ENCODE measurements at places on chromosomes 16 and 17. TPM values are rescaled to one million over a fixed set of nuclear protein-coding genes. Genes with fewer than 3 reads are reported as not detected.

ZNF785 gene
- 7.7 TPM for total RNA-seq

PDILT gene
- total RNA-seq, result not detected

ITGA2B gene
- not detected for total RNA-seq

NGFR gene
- 6.3 TPM for total RNA-seq

ACSM2B gene
- total RNA-seq, result not detected

SLC6A4 gene
- total RNA-seq, result not detected

TP53TG3B gene
- total RNA-seq, result 1.8 TPM

DGKE gene
- 5.4 TPM for total RNA-seq

SLC38A7 gene
- total RNA-seq, result 8.0 TPM

HOXB4 gene
- 4.3 TPM for total RNA-seq

NDE1 gene
- total RNA-seq, result 37.0 TPM

NTN1 gene
- not detected for total RNA-seq

NOG gene
- total RNA-seq, result 28.4 TPM

HEATR9 gene
- total RNA-seq, result not detected

P3H4 gene
- total RNA-seq, result 71.9 TPM

TMEM220 gene
- total RNA-seq, result not detected

Measured in HT1080 (cell line).